H54 (cell line): ENCODE measurements at places on chromosomes 7 and 10.
A peak's percentile ranks its signal among the peaks of the same experiment; 100 is the strongest.

- no peak for DNase-seq
Measured at GRCh38 chr7:4129481-4130122, 552.5 kb upstream of the FOXK1 start.

DNA sequence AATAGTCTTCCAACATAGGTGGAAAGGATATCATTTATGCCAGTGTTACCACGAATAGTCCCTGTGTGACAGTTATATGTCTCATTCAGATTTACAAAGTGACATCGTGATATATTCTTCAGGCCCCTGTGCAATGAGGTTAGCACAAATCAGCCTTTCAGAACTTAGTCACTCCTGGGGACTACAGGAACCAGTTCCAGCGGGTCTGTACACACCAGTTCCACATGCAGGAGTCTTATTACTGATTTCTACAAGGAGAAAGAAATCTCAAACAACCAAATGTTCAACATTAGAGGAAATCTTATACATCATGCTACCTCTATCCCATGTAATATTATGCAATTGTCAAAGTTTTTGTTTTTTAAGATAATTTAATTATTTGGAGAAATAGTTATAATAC is 4.4 kb upstream of the WDR91 start:
- DNase-seq = no peak

DNA sequence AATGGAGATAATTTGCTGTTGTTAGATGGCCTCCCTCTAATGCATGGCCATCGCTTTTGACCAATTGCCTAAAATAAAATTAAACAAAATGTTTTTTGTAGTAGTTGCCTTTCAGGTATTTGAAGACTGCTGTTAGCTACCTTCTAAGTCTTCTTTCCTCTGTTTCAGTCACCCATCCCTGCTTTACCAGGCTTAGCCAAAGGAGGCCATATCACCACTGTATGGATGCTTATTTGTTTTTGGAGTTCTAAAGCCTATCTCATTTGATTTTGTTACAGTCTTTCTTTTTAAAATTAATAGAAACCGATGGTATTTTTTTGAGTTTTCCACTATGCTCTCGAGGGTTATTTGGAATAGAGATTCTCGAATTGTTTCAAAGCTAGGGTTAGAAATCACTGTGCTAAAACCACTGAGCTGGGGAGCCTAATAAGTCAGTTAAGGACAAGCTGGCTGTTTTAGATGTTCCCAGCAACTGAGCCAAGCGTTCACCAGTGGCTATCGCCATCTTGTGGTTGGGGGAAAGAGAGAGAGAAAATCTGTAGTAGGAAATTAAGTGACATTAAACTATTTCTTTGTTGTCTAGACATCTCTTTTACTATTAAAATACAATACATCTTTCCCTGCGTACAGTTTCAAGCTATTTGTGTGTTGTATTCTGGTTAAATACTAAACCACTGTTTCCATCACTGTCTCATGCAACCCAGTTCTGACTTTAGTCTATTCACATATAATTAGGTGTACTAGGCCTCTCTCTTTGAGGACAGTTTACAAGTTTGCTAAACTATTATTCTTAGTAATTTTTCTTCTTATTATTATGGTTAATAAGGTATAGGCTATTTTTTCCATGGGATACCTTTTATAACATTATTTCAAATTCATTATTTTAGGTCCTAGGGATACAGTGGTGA is 52.2 kb downstream of the GPR158 start:
- peak; percentile 1 for DNase-seq

- no peak for DNase-seq
Measured at GRCh38 chr10:49152663-49153062, 18.8 kb upstream of the FAM170B start.

DNA sequence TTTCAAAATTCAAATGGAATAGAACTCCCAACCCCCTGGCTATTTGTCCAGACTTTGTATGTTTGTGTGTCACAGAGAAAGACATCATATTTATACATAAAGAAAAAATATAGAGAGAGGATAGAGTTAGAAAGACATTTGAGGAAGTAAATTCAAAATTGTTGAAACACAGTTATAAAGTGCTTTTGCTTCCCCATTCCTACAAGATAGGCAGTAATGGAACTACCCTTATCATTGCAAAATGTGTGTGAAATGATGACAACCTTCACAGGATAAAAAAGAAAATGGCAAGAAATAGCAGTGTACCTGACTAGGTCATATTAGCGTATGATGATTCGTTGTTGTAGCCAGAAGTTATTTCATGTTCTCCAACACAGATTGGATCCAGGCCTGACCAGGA is 63.1 kb downstream of the FZD1 start:
- DNase-seq = no peak

- DNase-seq = no peak
Measured at GRCh38 chr7:47303695-47304453, 278.0 kb downstream of the TNS3 start.

- no peak for DNase-seq
Measured at GRCh38 chr7:130366564-130366963, 13.7 kb upstream of the CPA1 start.

- no peak for DNase-seq
Measured at GRCh38 chr7:21920936-21921335, 24.8 kb downstream of the CDCA7L start.

- DNase-seq = no peak
Measured at GRCh38 chr10:99973190-99973589, 36.6 kb downstream of the DNMBP start.

GRCh38 chr10:131548176-131548575 is 236.7 kb upstream of the TCERG1L start:
- DNase-seq = no peak

DNA sequence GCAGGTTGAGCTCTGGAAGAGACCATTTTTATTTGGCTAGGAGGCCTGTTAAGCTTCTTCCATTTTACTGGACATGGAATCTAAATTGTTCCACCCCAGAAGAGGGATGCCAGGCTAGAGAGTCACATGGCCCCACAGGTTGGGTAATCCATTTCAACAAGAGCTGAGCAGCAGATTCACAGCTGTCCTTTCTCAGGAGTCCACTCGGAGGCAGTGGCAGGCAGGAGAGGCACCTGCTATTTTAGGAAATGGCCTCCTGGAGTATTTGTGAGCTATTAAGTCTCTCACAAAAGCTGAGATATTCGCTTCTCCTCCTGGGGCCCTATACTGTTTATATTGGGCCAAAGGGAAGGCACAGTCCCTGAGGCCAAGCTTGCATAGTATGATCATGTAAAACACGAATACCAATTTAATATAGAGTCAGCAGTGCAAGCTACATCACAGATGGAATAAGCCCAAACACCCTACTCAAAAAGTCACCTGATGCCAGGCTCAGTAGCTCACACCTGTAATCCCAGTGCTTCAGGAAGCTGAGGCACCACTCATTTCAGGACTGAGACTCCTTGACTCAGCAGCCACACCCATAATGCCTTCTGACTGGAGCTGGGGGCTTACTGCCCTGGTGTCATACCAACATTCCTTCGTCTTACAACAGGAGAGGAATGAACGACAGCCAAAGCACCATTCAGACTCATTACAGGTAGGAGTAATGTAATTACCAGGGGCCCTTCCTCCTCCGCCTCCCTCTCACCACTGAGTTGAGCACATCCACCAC is 124.1 kb downstream of the LMBR1 start:
- DNase-seq = no peak

DNA sequence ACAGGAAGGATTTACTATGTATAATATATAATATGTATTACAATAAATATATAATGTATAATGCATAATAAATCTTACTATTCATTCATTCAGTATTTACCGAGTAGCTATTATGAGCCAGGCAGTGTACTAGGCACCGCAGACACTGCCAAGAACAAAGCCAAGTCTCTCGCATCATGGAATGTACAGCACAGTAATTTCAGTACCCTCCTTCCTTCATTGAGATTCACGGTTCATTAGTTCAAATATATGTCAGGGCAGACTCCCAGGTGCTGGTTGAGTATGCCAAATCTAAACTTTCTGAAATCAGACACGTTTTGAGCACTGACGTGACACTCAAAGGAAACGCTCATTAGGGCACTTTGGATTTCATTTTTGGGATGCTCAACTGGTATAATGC is 9.1 kb downstream of the USP6NL start:
- no peak for DNase-seq

- peak; percentile 96 for DNase-seq
Measured at GRCh38 chr10:100997360-100998182, 2.0 kb upstream of the LZTS2 start.

DNA sequence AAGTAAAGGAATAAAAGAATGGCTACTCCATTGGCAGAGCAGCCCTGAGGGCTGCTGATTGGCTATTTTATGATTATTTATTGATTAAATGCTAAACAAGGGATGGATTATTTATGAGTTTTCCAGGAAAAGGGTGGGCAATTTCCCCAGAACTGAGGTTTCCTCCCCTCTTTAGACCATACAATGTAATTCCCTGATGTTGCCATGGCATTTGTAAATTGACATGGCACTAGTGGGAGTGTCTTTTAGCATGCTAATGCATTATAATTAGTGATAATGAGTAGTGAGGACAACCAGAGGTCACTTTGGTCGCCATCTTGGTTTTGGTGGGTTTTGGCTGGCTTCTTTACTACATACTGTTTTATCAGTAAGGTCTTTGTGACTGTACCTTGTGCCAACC is 55.5 kb downstream of the BBS9 start:
- DNase-seq = no peak

DNA sequence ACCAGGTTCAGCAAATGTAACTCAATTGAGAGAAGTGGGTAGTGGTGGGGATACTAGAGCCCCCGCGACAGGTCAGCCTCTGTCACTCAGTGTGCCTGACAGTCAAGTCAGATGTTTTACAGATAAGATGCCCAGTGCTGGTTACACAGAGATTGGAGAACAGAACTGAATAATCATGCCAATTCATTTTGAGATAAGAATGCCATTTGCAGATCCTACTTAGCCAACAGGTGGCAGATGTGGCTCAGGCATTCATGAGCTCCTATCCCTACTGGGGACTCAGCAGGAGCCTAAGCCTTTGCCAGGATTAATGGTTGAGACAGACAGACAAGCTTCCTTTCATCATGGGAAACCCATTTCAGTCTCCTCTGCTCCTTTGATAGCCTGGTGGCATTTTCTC is 137.8 kb downstream of the MAPK8 start:
- DNase-seq = peak; percentile 49

GRCh38 chr10:28661035-28661434 is 16.3 kb upstream of the BAMBI start:
- peak; percentile 53 for DNase-seq

DNA sequence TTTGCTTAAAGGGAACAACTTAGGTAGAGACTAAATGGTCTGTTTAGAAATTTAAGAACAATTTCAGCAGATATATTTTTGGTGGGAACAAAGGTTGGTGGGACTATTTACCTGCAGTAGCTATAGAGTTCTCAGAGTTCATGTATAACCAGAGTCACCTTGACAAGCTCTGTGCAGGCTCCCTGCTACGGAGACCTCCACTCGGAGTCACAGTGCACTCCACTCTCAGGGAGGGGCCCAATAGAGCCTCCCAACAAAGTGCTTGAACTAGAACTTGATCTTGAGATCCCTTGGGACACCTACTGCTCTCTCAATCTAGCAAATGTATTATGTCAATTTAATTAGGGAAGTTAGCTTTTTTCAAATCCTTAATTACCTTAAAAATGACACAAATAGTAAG is 2.3 kb downstream of the MYPN start:
- DNase-seq = no peak

- DNase-seq = no peak
Measured at GRCh38 chr10:131776496-131776895, 124.3 kb upstream of the PPP2R2D start.

DNA sequence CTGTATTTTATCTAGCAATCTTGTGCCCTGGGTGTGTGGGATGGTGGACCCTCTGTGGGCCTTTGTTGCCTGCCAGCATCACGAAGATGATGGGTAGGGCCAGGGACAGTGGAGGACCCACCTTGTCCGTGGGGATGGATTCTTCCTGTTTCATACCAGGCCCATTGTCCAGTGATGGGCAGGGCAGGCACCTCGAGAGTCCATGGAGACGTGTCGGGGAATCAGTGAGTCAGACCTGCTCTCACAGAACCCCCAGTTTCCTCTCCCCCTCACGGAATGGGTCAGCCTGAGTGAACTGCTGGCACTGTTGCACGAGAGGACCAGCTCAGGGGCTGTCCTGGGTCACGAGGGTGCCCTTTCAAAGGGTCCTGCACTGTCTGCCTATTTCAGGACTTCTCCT is 401.2 kb downstream of the RPS24 start:
- DNase-seq = no peak

- no peak for DNase-seq
Measured at GRCh38 chr10:47044741-47045140, 133.5 kb downstream of the PTPN20 start.

DNA sequence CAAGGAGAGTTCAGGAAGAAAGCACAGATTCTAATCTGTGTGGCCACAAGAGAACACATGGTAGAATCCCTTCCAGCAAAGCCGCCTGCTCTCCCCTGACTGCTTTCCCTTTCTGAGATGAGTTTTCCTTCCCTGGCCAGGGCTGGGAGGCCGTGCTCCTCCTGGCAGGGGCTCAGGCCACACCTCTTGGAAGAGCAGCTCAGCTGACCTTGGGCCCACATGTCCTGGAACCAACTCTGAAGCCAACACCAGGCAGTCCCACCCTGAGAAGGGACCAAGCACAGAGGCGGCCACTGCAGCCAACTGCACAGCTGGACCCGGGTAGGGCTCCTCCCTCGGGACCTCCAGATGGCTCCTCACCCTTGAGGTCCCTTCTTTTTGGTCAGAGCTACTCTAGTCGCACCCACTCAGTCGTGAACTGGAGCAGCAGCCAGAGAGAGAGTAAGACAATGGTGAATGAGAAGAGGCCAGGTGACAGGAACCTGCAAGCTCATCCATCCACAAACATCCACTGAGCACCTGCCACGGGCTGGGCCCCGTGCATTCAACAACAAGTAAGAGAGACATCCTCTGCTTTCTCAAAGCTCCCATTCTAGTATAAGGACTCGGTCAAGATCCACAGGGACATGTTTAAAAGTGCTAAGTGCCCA is 40.3 kb downstream of the FAM53B start:
- DNase-seq = no peak

DNA sequence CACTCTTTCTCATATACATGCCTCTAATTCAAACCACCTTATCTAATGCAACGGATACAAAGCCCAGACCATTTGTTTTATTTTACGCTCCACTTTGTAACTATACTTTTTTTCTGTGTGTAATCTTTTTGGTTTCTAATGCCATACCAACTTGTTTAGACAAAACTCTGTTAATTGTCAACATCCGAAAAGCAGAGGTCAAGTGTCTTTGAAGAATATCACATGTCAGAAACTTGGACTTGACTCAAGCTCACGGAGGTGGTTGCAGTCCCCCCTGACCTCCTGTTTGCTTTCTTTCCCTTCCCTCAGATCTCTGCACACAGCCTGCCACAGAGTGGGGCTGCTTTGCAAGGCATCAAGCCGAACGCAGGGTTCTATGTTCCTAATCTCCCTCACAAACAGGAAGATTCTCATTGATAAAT is 698.9 kb downstream of the PARD3 start:
- no peak for DNase-seq

DNA sequence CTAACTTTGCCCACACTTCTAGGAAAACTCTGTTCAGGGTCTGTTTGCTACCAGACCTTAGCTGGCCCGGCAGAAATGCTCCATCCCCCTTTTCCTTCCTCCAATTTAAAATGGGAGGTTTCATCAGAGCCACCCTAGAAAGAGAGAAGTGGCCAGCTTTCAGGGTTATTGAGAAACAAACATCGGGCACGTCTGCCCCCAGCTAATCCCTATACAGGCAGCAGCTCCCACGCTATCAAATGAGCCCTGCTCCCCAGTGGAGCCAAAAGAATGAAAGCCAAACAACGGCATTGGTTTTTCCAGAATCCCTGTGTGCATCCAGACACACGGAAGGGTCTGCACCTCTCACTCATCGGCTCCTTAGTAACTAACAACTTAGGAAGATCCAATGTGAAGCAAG is 132.5 kb downstream of the GRID1 start:
- DNase-seq = no peak
